ENCODE measurements at places on chromosomes 1 and 21.

- no peak for DNase-seq
Measured at GRCh38 chr1:55064861-55065263, 25.5 kb downstream of the PCSK9 start.

DNA sequence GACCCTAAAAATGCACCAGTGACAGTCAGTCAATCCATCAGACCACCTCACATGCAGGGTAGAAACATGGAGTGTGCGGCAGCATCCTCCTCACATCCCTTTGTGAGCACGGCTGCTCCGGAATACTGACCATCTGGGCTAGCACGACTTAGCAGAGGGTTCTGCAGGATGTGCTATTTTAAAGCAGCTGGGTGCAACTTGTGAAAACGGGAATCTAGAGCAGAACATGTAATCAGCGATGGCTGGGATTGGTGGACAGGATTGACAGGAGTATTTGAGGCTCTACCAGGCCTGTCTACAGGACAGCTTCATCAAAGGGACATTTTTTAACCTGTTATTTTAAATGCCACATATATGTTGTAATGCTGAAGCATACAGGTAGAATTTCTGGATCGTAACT, 16.8 kb upstream of the PLEKHM2 start:
- no peak for DNase-seq

GRCh38 chr1:109620401-109620791, 759 bp downstream of the AMPD2 start:
- no peak for DNase-seq

GRCh38 chr1:107277022-107277421, 136.2 kb downstream of the NTNG1 start:
- no peak for DNase-seq

- DNase-seq, result no peak
Measured at GRCh38 chr1:201659572-201659971, 120.6 kb downstream of the NAV1 start.

DNA sequence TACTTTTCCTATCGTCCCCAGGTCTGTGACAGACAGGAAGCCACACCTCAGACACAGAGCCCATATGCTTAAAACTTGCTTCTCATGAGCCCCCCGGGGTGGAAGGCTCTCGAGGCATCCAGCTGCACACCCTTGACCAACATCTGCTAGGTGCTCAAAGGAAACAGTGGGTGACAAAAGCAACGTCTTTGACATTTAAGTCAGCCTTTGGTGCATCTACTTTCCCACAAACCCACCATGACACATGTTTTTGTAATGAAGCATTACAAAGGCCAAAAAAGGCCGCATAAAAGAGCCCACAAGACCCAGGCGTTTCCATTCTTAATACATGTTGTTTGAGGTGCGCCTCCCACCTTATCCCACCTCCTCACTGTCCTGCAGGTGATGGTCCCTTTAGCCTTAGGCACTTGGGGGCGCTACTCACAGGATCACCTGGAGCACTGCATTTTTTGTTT, 11.8 kb upstream of the FASLG start:
- no peak for DNase-seq

GRCh38 chr21:29231756-29232529, 66.8 kb upstream of the BACH1 start:
- no peak for DNase-seq

- DNase-seq, result no peak
Measured at GRCh38 chr1:27478098-27478497, 11.9 kb downstream of the WASF2 start.

DNA sequence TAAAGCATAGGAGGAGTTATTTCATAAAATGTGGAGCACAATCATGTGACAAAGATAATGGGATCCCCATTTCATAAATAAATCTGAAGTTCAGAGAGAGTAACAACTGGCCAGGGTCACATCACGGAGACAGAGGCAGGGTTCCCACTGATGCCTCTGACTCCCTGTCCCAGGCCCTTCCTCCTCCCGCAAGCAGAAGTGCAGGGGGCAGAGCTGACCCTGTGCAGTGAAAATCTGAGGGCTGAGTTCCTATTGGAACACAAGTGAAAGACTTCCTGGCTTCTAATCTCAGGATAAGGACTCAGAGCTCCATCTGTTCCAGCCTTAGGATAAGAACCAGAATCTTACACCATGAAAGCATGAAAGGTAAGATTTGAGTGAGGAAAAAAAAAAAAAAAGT, 22.0 kb downstream of the SELL start:
- DNase-seq, result no peak

DNA sequence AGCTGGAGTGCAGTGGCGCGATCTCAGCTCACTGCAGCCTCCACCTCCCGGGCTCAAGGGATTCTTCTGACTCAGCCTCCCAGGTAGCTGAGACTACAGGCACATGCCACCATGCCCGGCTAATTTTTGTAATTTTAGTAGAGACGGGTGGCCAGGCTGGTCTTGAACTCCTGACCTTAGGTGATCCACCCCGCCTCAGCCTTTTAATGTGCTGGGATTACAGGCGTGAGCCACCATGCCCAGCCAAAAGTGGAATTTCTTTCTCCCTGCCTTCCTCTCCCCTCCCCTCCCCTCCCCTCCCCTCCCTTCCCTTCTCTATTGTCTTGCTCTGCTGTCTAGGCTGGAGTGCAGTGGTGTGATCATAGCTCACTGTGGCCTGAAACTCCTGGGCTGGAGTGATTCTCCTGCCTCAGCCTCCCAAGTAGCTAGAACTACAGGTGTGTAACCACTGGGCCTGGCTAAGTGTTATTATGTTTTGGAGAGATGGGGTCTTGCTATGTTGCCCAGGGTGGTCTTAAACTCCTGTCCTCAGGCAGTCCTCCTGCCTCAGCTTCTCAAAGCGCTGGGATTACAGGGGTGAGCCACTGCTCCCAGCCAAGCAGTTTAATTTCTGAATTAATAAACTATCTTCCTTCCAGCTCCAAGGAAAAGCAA, 10.0 kb upstream of the MACF1 start:
- no peak for DNase-seq

DNA sequence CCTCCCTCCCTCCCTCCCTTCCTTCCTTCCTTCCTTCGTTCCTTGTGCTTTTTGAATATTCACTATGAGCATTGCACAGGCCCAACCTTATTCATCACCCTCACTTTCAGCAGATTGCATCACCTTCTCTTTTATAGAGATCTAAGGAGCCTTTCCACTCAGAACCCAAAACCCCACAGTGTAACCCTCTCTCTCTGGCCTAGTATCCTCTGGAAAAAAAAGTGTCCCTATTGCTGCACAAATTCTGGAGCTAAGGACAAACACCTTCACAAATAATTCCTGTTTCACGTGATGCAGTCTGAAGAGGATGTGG, 25.6 kb downstream of the OR10J5 start:
- no peak for DNase-seq

GRCh38 chr1:224640587-224640986, 24.5 kb downstream of the CNIH3 start:
- DNase-seq, result no peak

DNA sequence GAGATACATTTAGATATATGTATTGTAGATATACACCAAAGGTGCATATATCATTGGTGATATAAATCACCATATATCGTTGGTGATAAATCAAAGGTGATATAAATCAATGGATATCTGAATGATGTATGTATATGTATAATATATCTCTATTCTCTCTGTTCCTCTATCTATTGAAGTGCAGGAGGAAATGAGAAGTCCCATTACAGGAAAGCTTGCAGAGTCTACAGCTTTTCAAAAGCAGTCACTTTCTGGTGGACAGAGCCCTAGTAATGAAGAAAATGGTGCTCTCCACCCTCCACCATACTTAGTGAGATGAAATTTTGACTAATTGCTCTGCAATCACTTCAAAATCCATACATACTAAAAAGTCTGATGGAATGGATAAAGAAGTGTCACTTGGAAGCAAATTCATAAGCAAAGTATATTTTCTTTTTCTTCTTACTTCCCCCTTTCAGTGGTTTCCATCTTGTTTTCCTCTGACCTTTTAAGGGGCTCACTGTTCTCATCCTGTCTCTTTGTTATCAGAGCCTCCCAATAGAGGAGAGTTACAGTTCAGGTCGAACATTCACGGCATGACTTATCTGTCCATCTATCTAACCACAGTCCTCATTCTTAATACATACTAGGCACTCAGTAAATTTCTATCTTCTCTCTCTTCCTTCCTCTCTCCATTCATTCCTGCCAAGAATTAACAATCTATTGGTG, 227.2 kb downstream of the KCNJ6 start:
- DNase-seq, result no peak

DNA sequence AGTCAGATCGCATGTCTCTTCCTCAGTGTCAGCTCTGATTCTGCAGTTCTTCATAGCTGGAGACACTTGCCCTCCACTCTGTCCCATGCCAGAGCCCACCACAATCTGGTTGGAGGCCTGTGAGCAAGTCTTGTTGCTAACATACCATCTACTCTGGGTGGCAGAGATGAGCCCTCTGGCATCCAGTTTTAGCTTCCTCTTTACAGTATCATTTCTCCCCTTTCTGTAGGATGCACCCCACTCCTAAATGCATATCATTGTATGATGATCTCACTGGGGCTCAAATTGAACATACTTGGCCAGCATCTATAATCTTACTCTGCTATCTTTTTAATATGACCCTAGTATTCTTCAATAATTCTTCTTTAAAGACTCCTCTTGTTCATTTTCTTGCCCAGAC, 16.9 kb downstream of the PCNX2 start:
- DNase-seq, result no peak

DNA sequence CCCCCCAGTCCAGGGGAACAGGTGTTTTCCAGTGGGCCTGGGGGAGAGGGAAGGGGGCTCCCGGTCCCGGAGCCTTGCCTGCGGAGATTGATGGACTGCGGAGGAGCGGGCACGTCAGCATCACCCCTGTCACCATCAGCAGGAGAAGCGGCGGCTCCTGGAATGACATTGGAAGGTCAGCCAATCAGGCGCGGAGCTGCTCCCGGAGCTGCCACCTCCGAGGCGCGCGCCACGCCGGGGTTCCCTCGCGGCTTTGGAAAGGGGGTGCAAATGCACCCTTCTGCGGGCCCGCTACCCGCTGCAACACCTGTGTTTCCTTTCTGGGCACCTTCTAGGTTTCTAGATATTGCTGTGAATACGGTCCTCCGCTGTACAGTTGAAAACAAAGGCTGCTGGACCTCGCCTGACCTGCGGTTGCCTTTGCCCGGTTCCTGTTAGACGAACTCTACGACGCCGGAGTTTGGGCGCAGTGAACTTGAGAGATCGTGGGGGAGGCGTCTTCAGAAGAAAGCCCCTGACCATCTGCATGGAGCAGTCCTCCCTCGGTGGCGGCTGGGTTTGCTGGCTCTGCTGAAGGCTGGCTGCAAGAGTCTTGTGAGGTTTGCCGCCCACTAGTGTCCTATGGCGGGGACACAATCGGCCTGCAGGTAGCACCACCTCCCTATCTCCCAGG, 5.3 kb downstream of the DSCAM start:
- DNase-seq, result no peak

- no peak for DNase-seq
Measured at GRCh38 chr21:46413365-46413696, 45.4 kb upstream of the DIP2A start.

DNA sequence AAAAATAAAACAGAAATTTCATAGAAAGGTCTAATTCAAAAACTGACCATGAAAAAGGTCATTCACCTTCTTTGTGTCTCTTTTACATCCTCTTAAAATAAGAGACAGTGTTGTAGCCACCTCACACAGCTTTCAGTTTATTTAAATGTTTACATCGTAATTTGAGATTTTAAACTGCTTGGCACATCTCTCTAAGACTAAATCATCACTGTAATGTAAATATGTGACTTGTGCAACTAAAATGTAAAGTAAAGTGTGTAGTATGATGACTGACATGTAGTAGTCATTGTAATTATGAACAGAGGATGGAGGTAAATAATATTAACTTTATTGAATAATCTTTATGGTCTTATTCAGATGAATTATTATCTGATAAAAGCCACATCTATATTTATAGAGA, 283.9 kb downstream of the KCNT2 start:
- no peak for DNase-seq

DNA sequence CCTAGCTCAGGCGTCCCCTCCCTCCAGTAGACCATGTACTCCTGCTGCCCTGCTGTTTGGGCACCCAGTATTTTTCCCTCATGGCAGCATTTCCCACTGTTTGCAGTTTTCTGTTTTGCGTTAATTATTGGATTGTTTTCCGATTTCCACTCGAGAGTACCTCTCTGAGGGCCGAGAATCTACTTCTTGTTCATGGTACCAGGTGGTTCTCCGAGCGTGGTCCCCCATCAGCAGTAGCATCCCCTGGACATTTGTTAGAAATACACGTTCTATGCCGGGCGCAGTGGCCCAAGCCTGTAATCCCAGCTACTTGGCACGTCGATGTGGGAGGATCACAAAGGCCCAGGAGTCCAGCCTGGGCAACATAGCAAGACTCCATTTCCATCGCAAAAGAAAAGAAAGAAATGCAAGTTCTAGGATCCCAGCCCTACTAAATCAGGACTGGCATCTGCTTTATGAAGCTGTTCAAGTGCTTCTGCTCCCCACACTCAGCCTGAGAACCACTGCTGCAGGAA, 690 bp downstream of the RRP1 start:
- DNase-seq, result no peak

DNA sequence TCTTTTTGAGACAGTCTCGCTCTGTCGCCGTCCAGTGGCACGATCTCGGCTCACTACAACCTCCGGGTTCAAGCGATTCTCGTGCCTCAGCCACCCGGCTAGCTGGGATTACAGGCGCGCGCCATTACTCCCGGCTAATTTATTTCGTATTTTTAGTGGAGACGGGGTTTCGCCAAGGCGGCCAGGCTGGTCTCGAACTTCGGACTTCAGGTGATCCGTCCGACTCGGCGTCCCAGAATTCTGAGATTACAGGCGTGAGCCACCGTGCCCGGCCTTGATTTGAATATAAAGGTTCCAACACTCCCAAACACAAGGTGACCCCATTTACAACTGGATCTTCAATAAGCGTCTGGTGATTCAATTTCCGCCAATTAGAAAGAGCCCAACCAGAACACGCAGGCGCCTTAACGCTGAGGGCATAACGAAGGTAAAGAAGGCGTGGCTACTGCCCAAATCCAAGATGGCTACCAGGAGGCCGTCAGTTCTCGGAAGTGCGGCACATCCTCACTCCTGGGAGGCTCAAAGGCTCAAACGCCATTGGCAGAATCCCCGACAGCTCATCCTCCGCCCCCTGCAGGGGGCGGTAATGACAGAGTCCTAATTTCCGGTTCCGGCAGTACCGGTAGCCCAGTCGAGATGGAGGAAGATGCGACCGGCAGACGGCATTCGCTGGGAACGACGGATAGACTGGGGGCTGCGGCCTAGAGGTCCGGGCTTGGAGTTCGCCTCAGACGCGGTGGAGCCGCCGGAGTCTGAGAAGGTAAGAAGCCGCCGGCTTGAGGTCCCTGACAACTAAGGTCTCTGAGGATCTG, at the start of gene SLC25A44:
SLC25A44 (plus strand) TSS at position 617 of the 812 bp plus-strand sequence. CDS start 5,744 bp downstream, outside the sequence.
- peak; percentile 99 for DNase-seq

GRCh38 chr1:28259934-28260802, 850 bp downstream of the SESN2 start:
- peak; percentile 93 for DNase-seq

GRCh38 chr1:151977662-151978230, 15.9 kb downstream of the S100A10 start:
- no peak for DNase-seq

- no peak for DNase-seq
Measured at GRCh38 chr1:84488107-84488506, 9.0 kb downstream of the RPF1 start.

GRCh38 chr1:31625561-31626222, 8.2 kb downstream of the HCRTR1 start:
- no peak for DNase-seq

- no peak for DNase-seq
Measured at GRCh38 chr1:183247066-183247465, 61.0 kb downstream of the LAMC2 start.
